ELF-1 (cell line): ENCODE measurements at places on chromosomes 7 and 10.

DNA sequence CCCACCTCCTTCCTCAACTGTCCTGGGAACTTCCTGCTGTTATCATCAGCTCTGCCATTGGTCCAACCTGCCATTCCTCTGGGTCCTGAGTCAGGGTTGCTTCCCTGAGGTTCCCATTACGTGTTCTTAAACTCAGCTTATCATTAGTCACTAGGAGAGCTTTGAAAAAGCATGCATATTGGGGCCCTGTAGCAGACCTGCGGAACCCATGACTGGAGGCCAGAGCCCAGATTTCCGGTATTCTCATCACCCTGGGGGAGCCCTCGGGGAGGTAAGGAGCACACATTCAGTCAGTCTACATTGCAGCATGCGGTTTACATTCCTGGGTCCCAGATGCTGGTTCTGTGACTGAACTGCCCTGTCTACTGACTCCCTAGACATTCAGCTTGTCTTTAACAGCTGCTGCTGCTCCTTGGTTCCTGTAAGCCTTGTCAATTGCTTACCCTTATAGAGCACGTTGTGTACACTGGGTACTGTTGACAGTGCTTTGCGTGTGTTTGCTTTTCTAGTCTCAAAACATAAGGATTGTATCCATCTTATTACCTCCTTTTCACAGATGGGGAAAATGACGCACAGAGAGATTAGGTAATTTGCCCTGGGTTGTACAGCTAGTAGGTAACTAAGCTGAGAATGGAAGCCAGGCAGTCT lies 12.8 kb downstream of the CDHR3 start:
- DNase-seq: peak; percentile 37

DNA sequence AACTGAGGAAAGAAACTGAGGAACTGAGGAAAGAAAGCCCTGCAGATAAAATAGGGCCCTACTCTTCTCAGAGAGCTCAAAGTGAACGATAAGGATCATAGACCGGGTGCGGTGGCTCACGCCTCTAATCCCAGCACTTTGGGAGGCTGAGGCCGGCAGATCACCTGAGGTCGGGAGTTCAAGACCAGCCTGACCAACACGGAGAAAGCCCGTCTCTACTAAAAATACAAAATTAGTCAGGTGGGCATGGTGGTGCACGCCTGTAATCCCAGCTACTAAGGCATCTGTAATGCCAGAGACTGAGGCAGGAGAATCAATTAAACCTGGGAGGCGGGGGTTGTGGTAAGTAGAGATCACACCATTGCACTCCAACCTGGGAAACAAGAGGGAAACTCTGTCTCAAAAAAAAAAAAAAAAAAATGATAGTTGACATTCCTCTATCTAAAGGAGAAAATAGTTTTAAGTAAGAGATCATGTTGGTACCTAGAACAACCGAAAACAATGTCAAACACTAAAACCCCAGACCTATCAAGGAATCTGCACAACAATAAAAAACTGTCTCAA lies 2.5 kb downstream of the MKRN1 start:
- no peak for DNase-seq

- no peak for DNase-seq
Measured at GRCh38 chr10:27547482-27547881, 43.4 kb downstream of the RAB18 start.

GRCh38 chr7:88760136-88760515 lies 626 bp downstream of the ZNF804B start:
- no peak for DNase-seq

DNA sequence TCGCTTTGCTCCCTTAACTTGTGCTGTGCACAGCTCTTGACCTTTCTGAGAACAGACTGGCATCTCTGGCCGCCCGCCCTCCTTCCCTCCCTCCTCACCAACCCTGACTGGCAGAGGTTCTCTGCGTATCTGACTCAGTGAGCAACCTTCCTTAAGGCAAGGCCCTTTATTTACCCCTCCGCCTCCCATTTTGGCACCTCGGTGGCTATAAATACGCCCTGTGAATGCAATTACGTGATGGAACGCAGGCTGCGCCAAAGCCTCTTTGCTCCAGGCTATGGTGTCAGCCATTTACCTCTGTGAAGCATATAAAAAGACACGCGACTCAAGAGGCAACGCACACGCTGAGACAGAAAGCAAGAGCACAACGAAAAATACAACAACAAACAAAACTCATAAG lies 764.3 kb downstream of the SUGCT start:
- peak; percentile 31 for DNase-seq

DNA sequence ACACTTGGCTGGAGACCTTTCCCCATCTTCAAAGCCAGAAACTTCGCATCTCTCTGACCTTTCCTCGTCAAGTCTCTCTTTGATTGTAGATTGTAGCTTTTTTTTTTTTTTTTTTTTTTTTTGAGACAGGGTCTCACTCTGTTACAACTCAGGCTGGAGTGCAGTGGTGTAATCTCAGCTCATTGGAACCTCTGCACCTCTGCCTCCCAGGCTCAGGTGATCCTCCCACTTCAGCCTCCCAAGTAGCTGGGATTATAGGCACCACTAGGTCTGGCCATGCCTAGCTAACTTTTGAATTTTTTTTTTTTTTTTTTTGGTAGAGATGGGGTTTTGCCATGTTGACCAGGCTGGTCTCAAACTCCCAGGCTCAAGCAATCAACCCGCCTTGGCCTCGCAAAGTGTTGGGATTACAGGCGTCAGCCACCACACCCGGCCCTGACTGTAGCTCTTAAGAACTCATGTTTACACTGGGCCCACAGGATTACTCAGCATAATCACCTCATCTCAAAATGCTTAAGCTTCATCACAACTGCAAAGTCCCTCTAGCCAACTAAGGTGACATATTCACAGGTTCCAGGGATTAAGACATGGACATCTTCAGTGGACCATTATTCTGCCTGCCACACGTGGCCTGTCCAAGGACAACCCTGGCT lies 11.7 kb downstream of the POLL start:
- no peak for DNase-seq

DNA sequence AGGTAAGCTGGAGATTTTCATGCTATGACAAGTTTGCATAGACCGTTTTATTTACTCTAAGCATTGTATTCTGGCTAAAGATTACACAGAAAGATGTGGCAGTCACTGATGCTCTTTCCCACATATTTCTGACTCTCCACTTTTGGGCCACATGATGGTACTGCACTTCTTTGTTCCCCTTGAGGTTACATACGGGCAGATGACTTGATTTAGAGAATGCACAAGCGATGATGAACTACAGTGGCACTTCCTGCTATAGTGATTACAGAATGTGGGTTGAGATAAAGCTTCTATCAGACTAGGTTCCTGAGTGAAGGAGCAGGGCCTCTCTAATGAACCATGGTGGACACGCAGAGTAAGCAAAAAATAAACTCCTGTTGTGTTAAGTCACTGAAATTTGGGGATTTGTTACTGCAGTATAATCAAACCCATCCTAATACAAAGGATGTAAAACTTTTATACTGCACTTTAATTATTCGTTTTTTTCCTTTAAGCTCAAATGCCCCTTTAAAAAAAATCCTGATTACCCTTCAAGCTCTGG lies 177.9 kb downstream of the TAX1BP1 start:
- DNase-seq: no peak

- DNase-seq: no peak
Measured at GRCh38 chr7:77157446-77157845, 35.0 kb downstream of the CCDC146 start.

GRCh38 chr7:64914557-64914956 lies 11.5 kb downstream of the ZNF273 start:
- DNase-seq: no peak

DNA sequence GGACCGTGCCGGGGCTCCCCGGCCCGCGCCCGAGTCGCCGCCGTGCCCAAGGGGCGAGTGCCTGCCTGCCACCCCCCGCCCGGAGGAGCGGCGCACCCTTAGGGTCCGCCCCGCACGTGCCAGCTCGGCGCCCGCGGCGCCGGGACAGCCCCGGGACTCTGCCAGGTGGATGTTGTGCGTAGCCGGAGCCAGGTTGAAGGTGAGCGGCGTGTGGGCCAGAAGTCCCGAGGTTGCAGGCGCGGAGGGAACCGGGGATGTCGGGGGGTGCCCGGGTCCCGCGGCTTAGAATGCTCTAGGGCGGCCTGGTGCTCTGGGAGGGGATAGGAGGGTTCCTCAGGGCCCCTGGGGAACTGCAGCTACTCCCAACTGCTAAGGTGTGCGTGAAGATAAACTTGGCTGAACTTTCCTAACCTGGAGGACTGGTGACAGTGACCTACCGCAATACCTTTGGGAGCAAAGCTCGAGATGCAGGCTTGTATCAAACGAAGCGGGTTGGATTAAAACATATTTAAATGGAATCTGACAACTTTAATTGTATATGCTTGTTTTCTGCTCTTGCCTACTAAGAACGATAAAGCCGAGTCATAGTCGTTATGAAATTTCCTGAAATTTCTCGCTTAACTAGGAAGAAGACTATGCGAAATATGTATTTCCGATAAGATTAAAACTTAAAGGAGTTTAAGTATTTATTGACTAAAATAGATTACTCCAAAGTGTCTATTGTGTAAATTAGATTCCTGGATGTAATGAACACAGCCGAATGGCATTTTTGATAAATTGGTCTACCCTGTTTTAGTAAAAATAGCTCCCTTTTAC lies at the start of gene CUX1:
TSS of gene CUX1 (plus strand) at position 156 of the 816 bp plus-strand sequence. CDS start at position 170, 14 bp downstream.
- peak; percentile 52 for DNase-seq

DNA sequence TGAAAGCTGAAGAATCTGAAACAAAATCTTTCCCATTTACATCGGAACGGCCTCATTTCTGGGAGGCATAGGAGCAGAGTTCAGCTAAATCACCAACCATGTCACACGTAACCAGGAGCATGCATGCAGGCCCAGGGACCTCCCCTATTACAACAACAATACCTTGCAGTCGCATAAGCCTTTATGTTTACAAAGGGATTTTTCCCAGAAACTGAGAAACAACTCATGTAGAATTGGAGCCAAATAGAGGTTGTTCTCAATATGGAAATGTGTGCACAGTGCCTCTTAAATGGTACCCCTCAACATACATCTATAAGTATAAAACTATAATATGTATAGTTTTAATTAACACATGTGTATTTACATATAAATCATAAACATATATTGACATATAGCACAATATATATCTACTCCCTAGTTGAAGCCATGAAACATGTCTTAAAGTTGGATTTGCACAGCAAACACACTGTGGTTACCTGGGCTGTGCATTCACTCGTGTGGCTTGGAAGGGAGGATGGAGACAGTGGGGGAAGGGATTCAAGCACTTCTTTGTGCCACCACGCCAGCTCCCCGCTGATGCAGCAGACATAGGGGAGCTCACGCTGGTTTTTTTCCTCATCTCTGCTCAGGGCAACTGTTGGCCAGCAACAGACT lies 35.0 kb upstream of the DGKI start:
- DNase-seq: no peak

GRCh38 chr7:77288676-77289320 lies 89.2 kb upstream of the FGL2 start:
- no peak for DNase-seq

- no peak for DNase-seq
Measured at GRCh38 chr10:8311526-8312070, 257.1 kb downstream of the GATA3 start.

GRCh38 chr7:75694638-75695399 lies 43.9 kb downstream of the HIP1 start:
- no peak for DNase-seq

- no peak for DNase-seq
Measured at GRCh38 chr7:27221201-27221797, 21.3 kb upstream of the EVX1 start.

GRCh38 chr7:118826246-118826645 lies 601.7 kb downstream of the ANKRD7 start:
- no peak for DNase-seq

- DNase-seq: no peak
Measured at GRCh38 chr10:115091161-115091560, 2.0 kb upstream of the ATRNL1 start.

- no peak for DNase-seq
Measured at GRCh38 chr7:26553128-26553527, 261.5 kb downstream of the SNX10 start.

- no peak for DNase-seq
Measured at GRCh38 chr7:132881317-132881716, 200.6 kb downstream of the CHCHD3 start.

- DNase-seq: no peak
Measured at GRCh38 chr7:27873981-27874957, 134.3 kb downstream of the TAX1BP1 start.

GRCh38 chr7:40470817-40471216 lies 336.0 kb downstream of the SUGCT start:
- DNase-seq: no peak

- no peak for DNase-seq
Measured at GRCh38 chr10:107561136-107561650, 396.7 kb upstream of the SORCS1 start.

- DNase-seq: no peak
Measured at GRCh38 chr7:7257899-7258692, 75.8 kb downstream of the C1GALT1 start.

DNA sequence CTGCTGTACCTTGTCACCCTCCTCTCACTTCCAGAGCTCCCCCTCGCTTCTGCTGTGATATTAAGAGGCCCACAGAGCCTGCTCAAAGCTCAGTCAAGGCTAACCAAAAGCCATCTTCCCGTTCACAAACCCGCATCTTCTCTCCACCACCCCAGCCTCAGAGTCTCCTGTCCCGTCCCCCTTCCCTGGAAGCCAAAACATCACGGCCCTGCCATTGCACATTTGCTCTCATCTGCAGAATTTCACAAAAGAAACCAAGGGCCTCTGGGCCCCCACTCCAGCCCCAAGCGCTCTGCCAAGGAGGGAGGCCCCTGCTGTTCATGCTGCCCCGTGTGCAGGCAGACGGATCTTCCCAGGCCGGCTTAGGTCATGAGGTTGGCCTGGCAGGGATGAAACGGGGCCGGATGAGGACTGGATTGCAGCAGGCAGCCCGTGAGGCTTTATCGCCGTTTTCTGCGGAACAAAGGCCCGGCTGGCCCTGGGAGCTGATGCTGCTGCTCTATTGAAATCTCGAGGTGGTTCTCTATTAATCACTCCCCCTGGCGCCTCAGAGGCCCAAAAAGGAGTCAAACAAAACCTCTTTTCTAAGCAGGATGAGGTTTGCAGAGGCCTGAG lies 31.6 kb upstream of the FOXK1 start:
- DNase-seq: peak; percentile 83

GRCh38 chr7:148380596-148381419 lies 209.8 kb upstream of the C7orf33 start:
- no peak for DNase-seq

- DNase-seq: no peak
Measured at GRCh38 chr7:52863652-52864051, 171.8 kb upstream of the POM121L12 start.

DNA sequence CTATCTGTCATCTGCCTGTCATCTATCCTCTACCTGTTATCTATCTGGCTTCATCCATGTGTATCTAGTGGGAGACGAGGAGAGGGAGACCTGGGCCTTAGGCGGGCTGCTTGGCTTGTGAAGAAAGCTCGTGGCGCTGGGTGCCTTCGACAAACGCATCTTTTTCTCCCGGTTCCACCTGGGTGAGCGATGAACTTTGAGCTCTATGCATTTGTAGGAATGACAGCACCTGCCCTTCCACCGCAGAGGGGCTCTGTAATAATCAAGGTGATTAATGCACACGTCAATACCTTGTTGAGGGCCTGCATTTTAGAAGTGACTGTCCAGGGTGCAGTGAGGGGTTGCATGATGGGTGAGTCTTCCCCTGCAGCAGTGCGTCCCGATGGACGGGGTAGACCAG lies 2.6 kb upstream of the VIPR2 start:
- no peak for DNase-seq
